ENCODE measurements at places on chromosomes 5 and 9.

DNA sequence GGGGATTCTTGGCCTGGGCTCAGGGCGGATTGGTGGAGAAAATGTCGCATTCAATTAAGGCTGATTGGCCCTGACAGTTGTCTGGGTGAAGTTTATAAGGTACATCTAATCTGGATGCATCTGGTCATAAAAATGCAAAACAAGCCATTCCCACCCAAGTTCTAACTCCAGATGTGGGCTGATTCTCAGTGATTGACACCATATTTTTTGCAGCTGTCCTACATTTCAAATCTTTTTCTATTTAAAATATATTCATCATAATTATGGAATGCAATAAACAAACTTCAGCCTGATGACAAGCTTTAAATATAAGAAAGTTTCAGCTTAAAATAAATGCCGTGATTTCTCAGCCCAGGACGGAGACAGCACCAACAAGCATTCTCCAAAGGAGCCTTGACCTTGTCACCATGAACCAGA, 146.4 kb upstream of the SMIM23 start:
- no peak for DNase-seq

- no peak for DNase-seq
These were observed 91.5 kb downstream of the SPRY4 start for GRCh38 chr5:142233083-142234032.

- no peak for DNase-seq
These were observed 15.8 kb upstream of the TTC23L start for GRCh38 chr5:34822956-34823715.

- DNase-seq = no peak
These were observed 8.7 kb upstream of the RANBP6 start for GRCh38 chr9:6024035-6024554.

GRCh38 chr9:128702445-128702948, at the start of gene PKN3:
TSS of gene PKN3 (plus strand) at chr9:128702503. CDS start at chr9:128702916, 413 bp downstream.
- no peak for DNase-seq

DNA sequence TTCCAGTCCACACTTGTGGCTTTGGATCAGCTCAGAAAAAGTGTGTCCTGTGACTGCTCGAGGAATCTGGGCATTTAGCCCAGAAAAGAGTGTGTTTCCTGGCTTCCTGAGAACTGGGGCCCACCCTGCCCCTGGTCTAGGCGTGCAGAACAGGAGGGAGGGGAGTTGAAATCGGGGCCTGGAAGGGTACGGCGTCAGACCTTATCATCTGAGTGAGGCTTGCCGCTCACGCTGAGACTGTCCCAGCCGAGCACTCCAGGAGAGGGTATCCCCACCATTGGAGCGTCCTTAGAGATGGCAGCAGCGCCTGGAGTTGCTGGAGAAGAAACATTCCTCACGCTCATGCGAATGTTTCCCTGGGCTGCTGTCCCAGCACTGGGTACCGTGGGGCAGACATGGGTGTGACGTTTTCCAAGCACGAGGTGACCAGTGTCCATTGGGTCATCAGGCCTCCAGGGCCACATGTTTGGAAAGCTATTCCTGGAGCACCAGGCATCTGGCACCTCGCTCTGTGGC, 22.5 kb downstream of the NEK6 start:
- DNase-seq = peak; percentile 73

DNA sequence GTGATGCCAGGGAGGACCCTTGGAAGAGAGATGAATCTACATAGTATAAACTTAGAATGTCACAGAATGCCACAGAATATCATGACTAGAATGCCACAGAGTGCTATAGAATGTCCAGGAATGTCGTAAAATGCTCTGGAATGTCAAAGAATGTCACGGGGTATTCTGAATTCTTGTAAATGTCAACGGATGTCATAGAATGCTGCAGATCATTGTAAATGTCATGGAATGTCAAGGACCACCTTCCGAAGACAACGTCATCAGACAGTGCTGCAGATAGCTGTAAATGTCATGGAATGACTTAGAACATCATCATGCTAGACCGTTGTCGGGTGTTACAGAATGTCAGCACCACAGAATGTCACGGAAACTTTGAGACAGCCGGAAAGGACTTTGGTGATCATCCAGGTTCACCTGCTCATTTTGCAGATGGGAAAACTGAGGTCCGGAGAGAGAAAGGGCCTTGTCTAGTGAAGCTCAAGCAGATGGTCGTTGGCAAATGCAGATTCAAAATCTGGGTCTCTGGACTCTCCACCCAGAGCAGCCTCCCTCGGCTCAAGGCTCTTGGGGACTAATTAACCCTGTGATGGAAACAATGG, 117.1 kb downstream of the LHX2 start:
- DNase-seq = no peak
